ENCODE measurements at places on chromosomes 12 and 14.
A peak's percentile ranks its signal among the peaks of the same experiment; 100 is the strongest.

DNA sequence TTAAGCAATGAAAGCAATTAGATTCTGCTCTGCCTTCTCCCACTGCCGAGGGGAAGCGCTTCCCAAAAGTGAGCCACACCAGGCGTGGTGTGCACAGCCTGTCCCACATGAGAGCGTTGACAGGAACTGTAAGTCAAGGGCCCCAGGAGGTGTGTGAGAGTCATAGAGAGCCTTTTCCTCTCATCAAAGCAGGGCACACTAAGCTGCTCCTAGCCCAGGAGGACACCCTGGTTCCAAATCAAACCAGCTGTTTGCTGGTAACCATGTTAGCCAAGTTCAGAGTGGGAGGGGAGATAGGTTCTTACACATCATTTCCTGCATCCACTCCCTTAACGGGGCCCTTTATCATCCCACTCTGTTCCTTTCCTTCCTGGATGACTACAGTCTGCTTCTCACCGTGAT lies 98.3 kb downstream of the SPTSSA start:
- DNase-seq, result no peak

DNA sequence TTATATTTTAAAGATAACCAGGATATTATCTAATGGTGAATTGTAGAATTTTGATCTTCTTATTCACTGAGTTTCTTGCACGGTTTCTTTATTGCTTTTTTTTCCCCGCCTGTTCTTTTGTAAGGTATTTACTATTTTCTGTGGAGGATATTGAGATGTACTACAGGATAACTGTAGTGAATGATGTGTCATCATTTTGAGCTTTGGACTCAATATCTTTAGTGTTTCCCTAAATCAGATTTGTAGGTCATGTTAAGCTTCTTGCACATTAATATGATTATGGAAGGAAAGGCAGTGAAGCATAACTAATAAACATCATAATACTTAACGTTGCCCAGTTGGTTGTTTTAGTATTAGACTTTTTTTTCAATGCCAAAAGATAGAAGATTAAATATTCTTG lies 81.4 kb downstream of the FBXO33 start:
- DNase-seq, result no peak

DNA sequence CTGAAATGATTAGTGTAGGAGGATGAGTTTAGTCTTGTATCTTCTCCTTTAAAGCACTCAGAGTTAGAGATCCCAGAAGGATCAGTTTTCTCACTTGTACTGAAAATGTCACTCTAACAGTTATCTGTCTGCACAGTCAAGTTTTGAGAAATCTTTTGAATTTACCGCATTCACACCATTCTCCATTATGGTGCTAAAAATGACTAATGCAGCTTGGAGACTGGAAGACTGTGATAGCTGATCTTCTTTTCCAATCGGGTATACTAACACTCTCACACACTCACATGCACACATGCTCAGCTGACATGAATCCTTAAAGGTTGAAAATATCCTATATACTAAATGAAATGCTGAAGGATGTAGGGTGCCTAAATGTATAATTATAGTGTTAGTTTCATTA lies 65.8 kb downstream of the SLC15A5 start:
- no peak for DNase-seq

GRCh38 chr12:122886851-122887818 lies 8.8 kb downstream of the VPS37B start:
- DNase-seq, result peak; percentile 56

DNA sequence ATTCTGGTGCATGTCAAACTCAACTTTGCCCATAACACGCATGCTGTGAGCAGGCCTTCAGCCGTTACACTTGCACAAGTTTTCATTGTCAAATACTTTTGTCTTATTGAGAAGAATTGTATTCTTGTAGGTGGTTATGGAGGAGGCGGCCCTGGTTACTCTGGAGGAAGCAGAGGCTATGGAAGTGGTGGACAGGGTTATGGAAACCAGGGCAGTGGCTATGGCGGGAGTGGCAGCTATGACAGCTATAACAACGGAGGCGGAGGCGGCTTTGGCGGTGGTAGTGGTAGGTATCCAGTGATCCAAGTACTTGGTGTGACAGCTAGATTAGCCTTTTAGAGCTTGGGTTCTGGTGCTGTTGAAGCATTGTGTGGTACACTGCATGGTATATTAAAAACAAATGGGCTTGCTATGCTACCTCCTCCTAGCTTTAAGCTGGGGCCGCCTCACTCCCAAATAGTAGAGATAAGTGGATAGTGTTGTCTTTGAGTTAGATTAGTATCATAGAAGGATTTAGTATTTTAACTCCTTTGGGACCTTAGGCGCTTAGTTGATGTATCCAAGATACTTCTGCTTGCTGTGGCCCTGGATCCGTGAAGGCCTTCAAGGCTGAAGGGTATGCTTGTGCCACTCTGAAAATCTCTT lies 2.5 kb downstream of the HNRNPA1 start:
- DNase-seq, result no peak

- no peak for DNase-seq
Measured at GRCh38 chr12:131204416-131205274, 250.9 kb downstream of the ADGRD1 start.

GRCh38 chr14:96629082-96629481 lies 126.9 kb downstream of the PAPOLA start:
- no peak for DNase-seq

DNA sequence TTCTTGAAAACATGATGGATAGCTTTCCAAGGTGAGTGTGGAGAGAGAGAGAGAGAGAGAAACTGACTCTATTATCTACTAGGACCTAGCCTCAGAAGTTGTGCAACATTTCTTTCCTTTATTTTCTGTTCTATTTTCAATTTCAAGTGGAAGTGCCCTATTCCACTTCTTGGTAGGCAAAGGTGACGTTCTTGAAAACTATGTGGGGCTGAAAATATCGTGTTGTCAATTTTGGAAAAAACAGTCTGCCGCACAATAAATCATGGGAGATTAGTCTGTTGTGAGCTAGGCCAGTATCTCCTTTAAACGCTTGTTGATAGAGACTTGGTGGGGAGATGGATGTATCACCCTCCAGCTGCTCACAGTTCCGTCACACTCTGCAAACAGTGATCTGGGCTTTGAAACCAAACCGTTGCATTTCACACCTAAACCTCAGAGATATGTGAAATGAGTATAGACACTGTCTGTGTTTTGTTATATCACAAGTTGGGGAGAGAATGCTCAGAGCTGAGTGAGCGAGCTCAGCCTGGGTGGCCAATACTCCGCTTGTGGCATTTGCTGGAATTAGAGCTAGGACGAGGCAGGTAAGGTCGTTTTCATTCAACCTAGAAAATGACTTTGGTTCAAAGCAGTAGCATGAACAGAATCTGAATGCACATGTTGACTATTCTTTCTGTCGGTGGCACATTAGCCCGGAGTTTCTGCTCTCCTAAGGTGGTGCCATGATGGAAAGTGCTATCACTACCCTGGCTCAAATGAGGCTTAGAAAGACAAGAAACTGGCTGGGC lies 75.1 kb upstream of the ST8SIA1 start:
- peak; percentile 49 for DNase-seq

DNA sequence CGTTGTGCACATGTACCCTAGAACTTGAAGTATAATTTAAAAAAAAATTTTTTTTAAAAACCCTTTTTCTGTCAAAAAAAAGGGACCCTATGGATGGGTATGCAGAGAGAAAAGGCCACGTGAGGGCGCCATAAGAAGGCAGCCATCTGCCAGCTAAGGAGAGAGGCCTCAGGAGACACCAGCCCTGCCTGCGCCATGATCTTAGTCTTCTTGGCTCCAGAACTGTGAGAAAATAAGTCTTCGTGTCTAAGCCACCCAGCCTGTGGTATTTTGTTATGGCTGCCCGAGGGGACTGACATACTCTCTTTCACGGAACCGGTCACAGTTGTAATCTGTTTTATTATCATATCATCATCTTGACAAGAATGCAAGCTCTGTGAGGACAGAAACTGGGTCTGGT lies 174.8 kb downstream of the EFCAB11 start:
- DNase-seq, result no peak

DNA sequence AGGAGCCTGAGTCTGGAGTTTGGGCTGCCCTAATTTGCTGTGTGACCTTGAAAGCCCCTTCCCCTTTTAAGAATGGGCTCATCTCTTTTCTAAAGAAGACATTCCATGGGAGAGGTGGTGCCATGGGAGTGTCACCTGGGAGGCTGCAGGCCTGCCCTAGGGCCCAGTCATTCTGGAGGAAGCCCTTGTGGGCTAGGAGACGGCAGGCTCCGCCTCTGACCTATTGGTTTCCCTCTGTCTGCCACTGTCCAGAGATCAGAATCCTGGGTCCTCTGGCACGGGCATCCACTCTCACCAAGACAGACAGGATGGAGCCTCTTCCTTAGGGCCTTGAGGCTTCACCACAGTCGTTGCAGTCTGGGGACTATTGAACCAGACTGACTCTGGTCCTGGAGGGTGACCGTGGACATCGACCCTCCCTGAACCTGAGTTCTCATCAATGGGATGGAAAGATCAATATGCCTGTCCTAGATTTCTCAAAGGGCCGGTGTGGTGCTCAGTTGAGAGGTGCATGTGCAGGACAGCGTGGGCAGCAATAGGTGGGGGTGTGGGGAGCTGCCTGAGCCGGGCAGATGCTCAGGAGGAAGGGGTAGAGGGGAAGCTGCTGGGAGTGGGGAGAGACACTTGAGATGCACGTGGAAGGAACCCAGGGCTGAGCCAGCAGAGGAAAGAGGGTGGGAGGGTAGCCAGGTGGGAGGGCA lies 12.2 kb upstream of the CLMN start:
- DNase-seq, result no peak

DNA sequence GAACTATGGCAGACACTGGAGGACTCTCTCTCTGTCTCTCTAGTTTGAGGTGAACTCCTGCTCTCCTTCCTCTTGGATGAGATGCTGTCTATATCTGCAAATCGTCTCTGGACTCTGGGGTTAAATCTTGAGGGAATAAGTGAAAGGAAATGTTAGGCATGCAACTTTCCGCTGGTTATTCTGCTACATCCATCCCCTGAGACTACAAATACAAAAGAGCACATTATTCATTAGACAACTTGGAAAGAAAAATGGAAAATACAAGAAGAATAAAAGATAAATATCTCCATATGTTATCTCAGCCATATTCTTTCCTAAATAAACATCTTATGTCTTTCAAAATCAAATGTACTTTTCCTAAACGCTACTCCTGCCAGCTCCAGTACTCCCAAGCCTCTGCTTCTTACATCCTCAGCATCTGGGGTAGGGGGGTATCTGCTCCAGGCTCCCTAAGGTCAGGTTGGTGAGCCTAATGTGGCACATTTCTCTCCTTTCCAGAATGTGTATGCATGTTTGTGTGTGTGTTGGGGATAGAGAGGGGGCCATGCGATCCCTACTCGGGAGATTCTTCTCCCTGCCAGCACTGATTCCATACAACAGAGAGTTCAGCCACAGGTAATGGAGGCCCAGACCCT lies 102.9 kb upstream of the FSCB start:
- DNase-seq, result no peak

- DNase-seq, result no peak
Measured at GRCh38 chr14:65926504-65926903, 514.0 kb downstream of the FUT8 start.

GRCh38 chr12:110780448-110780847 lies 37.8 kb upstream of the PPP1CC start:
- peak; percentile 39 for DNase-seq

GRCh38 chr14:37585971-37586796 lies 8.9 kb downstream of the FOXA1 start:
- DNase-seq, result no peak

DNA sequence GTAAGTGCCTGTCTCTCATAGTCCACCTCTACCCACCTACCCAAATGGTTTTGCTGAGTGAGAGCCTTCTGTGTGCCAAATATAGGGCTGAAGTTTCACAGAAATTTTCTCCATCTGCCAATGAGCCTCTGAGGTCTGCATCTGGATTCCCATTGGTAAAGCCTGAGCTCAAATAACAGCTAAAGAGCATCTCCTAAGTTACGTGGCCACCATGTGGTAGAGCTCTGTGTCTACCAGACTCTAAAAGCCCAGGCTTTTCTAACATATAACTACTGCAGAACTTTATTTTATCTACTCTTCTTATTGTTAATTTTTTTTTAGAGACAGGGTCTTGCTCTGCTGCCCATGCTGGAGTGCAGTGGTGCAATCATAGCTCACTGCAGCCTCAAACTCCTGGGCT lies 16.0 kb downstream of the AMDHD1 start:
- DNase-seq, result no peak

- no peak for DNase-seq
Measured at GRCh38 chr12:857611-858010, 91.9 kb downstream of the RAD52 start.

DNA sequence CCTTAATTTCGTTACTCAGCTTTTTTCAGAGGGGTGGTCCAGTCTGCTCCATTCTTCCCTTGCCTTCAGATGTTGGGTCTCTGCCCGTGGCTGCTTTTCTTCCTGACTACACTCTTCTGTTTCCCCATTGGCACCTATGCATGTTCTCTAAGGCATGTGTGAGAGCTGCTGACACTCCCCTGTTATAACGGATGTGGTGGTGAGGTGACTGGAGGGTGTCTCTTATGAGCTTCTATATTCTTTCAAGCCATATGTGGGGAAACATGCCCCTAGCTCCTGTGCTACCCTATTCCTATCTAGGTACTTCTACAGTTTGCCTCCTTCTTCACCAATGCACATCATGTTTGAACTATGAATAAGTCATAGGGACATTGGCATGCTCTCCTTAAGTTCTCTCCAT lies 643.2 kb downstream of the RPL10L start:
- DNase-seq, result no peak

- DNase-seq, result no peak
Measured at GRCh38 chr14:34300882-34301734, 160.9 kb downstream of the SPTSSA start.

DNA sequence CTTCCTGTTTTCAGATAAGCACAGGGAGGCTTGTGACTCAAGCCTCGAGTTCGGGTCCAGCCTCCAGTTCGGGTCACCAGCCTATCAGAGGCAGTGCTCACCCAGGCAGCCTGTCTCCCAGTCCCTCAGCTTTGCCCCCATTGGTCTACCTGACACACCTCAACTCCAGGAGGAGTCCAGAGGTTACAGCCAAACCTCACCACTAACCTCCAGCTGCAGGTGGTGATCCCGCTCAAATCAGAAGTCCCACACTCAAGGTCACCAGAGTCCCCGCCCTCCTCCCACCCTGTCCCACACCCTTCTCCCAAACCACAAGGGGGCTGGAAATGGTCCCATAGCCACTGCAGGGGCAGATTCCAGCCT lies 42.1 kb downstream of the KDM2B start:
- DNase-seq, result no peak
